ENCODE measurements at places on chromosomes 3 and 15.
A peak's percentile ranks its signal among the peaks of the same experiment; 100 is the strongest.

GRCh38 chr3:69739204-69740102 is at the start of gene MITF:
MITF (plus strand) TSS chr3:69739464; CDS start chr3:69739598, 134 bp downstream.
- peak; percentile 10 for DNase-seq

DNA sequence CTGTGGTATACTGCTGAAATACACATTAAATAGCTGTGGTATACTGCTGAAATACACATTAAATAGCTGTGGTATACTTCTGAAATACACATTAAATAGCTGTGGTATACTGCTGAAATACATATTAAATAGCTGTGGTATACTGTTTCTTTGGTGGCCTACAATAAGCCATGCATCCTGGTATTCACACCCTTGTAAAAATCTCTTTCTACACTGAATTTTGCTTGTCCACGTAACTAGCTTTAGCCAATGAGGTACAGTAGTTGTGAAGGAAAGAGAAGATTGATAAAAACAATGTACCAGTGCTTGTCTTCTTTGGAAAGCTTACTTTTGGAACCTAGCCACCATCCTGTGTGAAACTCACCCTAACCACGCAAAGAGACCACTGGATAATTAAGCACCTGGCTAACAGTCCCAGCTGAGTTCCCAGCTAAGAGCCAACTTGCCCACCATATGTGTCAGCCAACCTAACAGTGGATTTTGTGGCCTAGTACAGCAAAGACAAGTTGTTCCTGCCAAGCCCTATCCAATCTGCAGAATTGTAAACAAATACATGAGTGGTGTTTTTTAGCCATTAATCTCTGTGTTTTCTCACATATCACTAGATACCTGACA is 103.4 kb upstream of the MELTF start:
- DNase-seq: no peak

- DNase-seq: no peak
Observed at GRCh38 chr3:169699536-169700050, 36.1 kb upstream of the MECOM start.

- DNase-seq: no peak
Observed at GRCh38 chr3:15606434-15606891, 4.9 kb downstream of the BTD start.

GRCh38 chr15:62272290-62272689 is 107.2 kb upstream of the C2CD4B start:
- no peak for DNase-seq

GRCh38 chr15:58553365-58553918 is 121.7 kb downstream of the LIPC start:
- no peak for DNase-seq

Data from NCI-H1436 (cell line).